Choroid plexus epithelial cell (primary cell): ENCODE measurements at places on chromosomes 3 and 15.

- DNase-seq, result no peak
Measured at GRCh38 chr3:112958811-112959560, 15.9 kb downstream of the CD200R1 start.

DNA sequence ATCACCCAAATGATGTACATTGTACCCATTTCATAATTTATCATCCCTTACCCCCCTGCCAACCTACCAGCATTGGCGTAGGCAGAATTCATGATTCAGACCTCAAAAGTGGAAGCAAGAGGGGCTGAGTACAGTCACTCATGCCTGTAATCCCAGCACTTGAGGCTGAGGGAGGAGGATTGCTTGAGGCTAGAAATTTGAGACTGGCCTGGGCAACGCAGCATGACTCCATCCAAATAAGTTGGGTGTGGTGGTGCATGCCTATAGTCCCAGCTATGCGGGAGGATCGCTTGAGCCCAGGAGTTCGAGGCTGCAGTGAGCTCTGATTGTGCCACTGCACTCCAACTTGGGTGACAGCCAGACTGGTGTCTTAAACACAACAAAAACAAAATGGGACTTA lies 10.4 kb downstream of the TTC14 start:
- DNase-seq, result no peak

GRCh38 chr3:40800343-40800742 lies 275.6 kb downstream of the ZNF621 start:
- peak; percentile 98 for DNase-seq

DNA sequence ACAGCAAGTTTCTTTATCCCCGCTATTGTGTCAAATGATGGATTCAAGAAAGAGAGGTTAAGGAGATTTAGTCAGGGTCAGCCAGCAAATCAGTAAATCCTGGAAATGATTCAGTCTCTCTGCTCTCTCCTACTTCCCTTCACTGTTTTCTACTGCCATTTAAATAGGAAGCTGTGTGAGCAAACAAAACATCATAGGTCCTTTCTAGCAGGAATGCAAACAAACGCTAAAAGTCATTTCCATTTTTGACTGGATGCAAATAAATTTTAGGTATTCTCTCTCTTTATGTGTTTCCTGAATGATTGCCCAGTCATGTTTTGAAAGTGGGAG lies 299.4 kb upstream of the RORA start:
- DNase-seq, result no peak
